ENCODE measurements at places on chromosomes 12 and 14. TPM values are rescaled to one million over a fixed set of nuclear protein-coding genes. Genes with fewer than 3 reads are reported as not detected.

Gene NID2
- total RNA-seq, result 275 TPM

Gene KRT74
- total RNA-seq, result not detected

Gene TAS2R31
- 1.3 TPM for total RNA-seq

Gene LTBR
- total RNA-seq, result 2.2 TPM

Gene PPP2R3C
- total RNA-seq, result 12.5 TPM

Gene TSHR
- 0.32 TPM for total RNA-seq

Gene SYCP3
- not detected for total RNA-seq

Gene FIGNL2
- 14.1 TPM for total RNA-seq

Gene FAM186B
- 1.6 TPM for total RNA-seq

Gene PPFIA2
- total RNA-seq, result 53.5 TPM

Gene GPX2
- total RNA-seq, result not detected

Gene ARHGEF40
- total RNA-seq, result 32.9 TPM
